ENCODE measurements at places on chromosomes 7 and 10. TPM values are rescaled to one million over a fixed set of nuclear protein-coding genes. Genes with fewer than 3 reads are reported as not detected.

- peaks cover 5% of the 10 kb centered on the region for H3K27me3 ChIP-seq
- DNase-seq, result no peak
- no peak overlapping the region for H3K27ac ChIP-seq
- no peak overlapping the region for H3K4me3 ChIP-seq
- H3K36me3 ChIP-seq, result no peaks in the 10 kb centered on the region
- H3K4me1 ChIP-seq, result no peaks in the 10 kb centered on the region
Observed at GRCh38 chr10:17859492-17860156, 50.5 kb downstream of the MRC1 start.

The LIPJ gene
- total RNA-seq, result 0.29 TPM

GRCh38 chr10:6194311-6194710 lies 8.4 kb upstream of the PFKFB3 start:
- peaks cover 23% of the 10 kb centered on the region for H3K27me3 ChIP-seq
- no peak for DNase-seq
- no peaks in the 10 kb centered on the region for H3K4me1 ChIP-seq
- H3K4me3 ChIP-seq, result no peak overlapping the region
- H3K27ac ChIP-seq, result no peak overlapping the region

DNA sequence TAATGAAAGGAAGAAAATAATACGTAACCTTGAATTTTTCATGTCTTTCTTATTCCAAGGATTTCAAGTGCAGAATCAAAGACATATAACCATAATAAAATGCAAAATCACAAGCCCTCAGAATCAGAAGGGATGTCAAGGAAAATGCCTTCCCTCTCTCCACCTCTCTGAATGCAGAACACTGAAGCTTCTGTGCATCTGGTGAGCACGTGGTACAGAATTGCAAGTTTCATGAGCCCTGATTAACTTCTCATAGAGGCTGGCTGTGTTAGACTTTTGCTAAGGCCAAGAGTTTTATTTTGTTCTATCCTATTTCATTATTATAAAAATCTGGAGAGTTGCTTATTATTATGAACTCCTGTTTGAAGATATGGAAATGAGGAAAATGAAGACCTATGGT lies 533.7 kb upstream of the POM121L12 start:
- no peak overlapping the region for H3K27ac ChIP-seq
- no peaks in the 10 kb centered on the region for H3K27me3 ChIP-seq
- H3K36me3 ChIP-seq, result no peaks in the 10 kb centered on the region
- H3K4me1 ChIP-seq, result no peaks in the 10 kb centered on the region
- DNase-seq, result no peak
